Activated CD4-positive, alpha-beta T cell treated with anti-CD3 and anti-CD28 coated beads for 36 hours (primary cell): ENCODE measurements at places on chromosomes 6 and 20. TPM values are rescaled to one million over a fixed set of nuclear protein-coding genes. Genes with fewer than 3 reads are reported as not detected.

Gene CYP39A1
- not detected for total RNA-seq

Gene ARMH2
- not detected for total RNA-seq

Gene NR2E1
- not detected for total RNA-seq

Gene IL17A
- 11.9 TPM for total RNA-seq

- DNase-seq = no peak
- no peaks in the 10 kb centered on the region for H3K27me3 ChIP-seq
- peak overlapping the region; percentile 35 for H3K4me3 ChIP-seq
- H3K4me1 ChIP-seq = peaks cover 81% of the 10 kb centered on the region
- H3K27ac ChIP-seq = peak overlapping the region; percentile 82
Measured at GRCh38 chr20:48818031-48818370, 9.8 kb downstream of the PREX1 start.

- H3K4me1 ChIP-seq = no peaks in the 10 kb centered on the region
- H3K27me3 ChIP-seq = no peaks in the 10 kb centered on the region
- no peak overlapping the region for H3K27ac ChIP-seq
- DNase-seq = no peak
- no peaks in the 10 kb centered on the region for H3K36me3 ChIP-seq
Measured at GRCh38 chr6:148990403-148990802, 243.6 kb downstream of the UST start.

- peaks cover 22% of the 10 kb centered on the region for H3K27me3 ChIP-seq
- H3K36me3 ChIP-seq = no peaks in the 10 kb centered on the region
- DNase-seq = no peak
- H3K4me1 ChIP-seq = no peaks in the 10 kb centered on the region
- H3K27ac ChIP-seq = no peak overlapping the region
Measured at GRCh38 chr20:59802018-59802417, 131.4 kb downstream of the SYCP2 start.
